AG09309 (cell line): ENCODE measurements at places on chromosomes 1 and 21.

GRCh38 chr1:24748191-24749121 lies 3.2 kb downstream of the CLIC4 start:
- no peak for DNase-seq

DNA sequence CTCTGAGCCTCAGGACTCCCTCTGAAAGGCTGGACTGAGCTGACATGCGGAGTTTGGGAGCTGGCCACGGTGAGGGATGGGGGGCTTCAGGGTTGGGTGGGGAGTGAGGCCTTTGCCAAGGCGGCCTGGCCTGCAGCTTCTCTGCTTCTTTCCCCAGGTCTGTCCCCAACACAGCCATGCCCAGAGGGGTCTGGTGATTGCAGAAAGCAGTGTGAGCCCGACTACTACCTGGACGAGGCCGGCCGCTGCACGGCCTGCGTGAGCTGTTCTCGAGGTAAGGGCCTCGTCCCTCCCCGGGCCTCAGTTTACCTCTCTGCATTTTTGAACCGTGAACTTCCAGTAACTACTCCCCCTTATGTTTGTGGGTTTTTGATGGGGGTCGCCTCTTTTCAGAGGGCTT lies 48.6 kb downstream of the TNFRSF8 start:
- no peak for DNase-seq

DNA sequence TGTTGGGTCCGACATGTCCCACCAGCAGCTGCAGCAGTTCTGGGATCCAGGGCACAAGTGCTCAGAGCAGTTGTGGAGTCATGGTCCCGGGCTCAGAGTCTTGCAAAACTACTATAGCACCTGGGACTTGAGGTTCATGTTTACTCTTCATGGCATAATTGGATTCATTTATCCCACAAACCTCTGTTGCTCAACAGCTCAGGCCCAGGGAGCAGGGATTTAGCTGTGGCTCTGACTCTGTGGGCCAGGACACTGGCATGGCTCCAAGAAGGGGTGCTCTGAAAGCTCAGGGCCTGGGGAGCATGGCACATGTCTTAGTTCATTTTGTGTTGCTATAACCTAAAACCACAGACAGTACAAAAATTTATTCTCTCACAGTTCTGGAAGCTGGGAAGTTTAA lies 626.7 kb upstream of the ADGRL2 start:
- DNase-seq = no peak

GRCh38 chr1:162384116-162384515 lies 2.6 kb downstream of the C1orf226 start:
- DNase-seq = no peak

DNA sequence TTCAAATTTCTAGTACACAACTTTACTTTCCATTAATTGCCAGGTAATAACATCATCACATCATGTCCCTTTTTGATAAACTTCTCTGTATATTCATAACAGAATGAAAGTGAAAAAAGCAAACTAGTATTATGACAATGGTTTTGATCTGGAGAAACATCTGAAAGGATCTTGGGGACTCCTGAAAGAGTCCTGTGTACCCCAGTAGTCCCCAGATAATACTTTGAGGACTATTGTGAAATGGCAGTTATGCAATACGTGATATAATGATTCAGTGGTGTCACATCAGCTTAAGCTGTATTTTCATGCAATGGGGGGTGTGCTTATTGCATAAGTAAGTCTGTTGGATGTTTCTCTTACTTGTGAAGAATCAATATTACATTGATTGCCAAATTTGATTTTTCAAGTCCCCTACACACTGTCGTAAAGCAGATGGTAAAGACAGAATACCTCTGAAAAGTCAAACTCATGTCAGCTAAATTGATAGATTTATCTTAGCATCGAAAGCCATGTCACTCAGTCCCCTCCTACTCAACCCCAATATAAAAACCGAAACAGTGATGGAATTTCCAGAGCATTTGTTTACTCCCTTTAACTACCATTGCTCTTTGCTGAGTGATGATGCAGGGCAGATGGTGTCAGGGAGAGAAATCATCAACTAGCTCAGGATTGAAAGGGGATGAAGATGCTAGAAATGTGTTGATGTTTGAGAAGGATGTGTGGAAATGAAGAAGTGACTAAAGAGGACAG lies 146.7 kb upstream of the C1orf105 start:
- DNase-seq = no peak

GRCh38 chr1:63886340-63886739 lies 112.5 kb downstream of the ROR1 start:
- no peak for DNase-seq

GRCh38 chr1:92739669-92740524 lies 45.0 kb downstream of the EVI5 start:
- no peak for DNase-seq
